NCI-H1092 (cell line): ENCODE measurements at places on chromosomes 1 and 21.

DNA sequence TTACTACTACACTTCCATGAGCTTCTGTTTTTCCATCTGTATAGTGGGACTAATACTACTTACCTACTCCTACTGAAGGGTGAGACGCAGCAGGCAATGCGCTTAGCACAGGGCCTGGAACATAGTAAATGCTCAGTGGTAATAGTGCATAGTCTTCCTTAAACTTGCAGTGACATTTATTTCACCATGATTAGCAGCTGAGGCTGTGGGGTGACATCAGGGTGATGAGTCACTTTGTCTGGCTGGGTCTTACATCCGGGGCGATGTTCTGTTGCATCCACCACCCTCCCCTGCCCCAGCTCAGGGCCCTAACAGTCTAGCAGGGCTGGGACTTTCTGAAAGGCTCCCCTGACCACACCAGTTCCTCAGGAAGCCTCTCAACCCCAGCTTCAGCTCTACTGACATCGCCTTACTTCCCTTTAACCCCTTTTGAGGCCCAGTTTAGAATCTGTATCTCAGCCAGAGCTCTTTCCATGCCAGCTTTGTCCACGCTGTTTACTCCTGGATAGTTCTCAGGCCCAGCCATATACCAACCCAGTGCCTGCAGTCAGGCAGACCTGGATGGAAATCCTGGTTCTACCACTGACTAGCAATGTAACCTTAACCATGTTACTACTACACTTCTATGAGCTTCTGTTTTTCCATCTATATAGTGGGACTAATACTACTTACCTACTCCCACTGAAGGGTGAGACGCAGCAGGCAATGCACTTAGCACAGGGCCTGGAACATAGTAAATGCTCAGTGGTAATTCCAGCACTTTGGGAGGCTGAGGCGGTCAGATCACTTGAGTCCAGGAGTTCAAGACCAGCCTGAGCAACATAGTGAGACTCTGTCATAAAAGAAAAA is 66.3 kb downstream of the CD58 start:
- no peak for DNase-seq

DNA sequence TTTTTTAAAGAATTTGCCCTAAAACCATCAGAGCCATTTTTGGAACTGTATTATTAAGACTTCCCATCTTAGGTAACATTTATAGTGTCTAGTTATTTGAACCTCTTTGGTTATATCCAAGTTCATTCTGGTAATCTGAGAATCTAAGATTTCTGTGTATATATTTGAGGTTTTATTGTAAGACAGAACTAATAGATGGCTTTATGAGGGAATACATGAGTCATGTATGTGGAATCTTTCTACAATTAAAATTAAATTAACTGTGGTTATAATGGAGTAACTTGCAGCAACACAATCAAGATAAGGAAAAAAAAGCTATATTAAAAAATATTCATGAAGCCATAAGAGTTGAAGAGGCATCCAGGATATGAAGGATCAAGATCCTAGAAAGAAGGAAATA is 92.1 kb downstream of the UBE2U start:
- no peak for DNase-seq

DNA sequence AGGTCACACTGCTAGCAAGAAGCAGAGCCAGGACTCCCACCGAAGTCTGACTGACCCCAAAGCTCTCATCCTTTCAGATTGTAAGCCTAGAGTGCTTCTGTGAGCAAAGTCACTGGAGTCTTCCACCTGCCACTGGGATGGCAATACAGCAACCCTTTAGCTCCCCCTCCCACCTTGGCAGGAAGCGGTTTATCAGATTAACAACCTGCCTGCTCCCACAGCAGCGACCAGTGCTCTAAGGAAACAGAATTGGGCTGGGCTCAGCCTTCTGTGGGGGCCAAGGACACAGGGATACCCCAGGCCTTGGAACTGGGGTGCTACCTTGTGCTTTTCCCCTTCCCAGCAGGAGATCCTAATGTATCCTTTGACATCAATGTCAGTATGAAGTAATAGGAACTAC is 76.0 kb downstream of the GFI1 start:
- no peak for DNase-seq

DNA sequence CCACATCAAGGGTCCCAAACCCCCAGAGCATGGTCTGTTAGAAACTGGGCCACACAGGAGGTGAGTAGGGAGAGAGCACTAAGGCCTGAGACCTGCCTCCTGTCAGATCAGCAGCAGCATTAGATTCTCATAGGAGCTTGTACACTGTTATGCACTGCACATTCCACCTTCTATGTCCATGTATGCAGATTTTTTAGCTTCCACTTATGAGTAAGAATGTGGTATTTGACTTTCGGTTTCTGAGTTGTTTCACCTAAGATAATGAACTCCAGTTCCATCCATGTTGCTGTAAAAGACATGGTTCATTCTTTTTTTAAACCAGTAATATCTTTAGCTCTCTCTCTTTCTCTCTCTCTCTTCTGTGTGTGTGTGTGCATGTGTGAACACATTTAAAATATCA is 663 bp upstream of the GBP6 start:
- DNase-seq = no peak

DNA sequence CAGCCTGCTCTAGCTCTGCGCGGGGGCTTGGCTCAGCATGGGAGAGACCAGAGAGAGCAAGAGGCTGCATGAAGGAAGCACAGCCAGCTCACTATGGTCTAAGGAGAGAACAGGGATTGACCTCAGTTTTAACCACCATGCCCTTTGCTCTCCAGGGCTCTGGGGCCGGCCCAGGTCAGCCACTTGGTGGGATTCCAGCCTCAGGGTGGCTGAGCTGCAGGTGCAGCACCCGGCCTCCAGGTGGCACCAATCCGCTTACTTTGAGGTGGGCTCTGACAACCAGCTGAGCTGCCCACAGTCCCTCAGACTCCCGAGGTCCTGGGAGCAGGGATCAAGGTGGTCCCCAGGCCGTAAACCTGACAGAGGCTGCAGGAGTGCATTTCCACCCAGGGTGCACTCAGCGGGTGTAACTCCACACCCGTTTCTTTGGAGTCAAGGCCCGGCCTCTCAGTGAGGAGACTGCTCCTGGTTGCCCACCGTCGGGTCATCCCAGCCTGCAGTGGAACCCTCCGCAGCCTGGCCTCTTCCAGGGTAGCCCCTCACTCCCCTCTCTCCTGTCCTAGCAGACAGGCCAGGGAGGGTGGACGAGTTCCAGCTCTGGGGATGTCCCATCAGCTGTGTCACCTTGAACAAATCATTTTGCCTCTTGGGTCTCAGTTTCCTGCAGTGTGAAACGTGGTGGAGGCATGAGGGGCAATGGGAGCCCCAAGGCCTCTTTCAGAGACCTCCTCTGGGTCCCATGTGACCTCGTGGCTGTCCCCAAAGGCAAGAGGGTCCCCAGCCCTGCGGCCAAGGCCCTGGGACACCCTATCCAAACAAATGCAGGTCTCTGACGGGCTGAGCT is 607 bp upstream of the LGR6 start:
- no peak for DNase-seq

DNA sequence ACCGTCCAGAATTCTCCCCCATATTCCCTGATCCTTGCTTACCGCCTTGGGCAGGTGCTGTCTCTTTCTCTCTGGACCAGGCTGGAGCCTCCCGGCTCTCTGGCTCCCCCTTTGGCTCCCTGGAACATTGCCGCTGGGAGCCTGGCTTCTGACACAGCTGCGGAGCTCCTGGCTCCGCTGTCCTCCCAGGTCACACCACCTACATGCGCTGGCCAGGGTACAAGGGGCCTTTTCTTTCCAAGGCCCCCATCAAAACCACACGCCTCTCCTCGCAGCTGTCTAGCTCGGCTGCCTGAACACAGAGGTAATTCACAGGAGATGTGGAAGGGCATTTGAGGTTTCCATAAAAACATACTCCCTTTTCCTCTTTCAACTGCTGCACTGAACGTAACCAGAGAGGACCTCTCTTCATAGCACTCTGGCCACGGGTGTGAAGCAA is 7.5 kb upstream of the ZNF648 start:
- DNase-seq = peak; percentile 80

DNA sequence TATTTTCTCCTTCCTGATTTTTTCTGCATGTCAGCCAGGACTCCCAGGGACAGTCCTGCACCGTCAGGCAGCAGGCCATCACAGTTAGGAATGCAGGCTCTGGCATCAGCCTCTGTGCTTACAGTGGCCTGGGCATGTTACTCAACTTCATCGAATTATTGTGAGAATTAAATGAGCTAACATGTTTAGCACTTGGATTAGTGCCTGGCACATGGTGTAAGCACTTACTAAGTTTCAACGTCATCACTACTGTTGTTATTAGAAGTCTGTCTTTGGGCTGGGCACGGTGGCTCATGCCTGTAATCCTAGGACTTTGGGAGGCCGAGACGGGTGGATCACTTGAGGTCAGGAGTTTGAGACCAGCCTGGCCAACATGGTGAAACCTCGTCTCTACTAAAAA is 45.1 kb downstream of the SCCPDH start:
- DNase-seq = no peak

DNA sequence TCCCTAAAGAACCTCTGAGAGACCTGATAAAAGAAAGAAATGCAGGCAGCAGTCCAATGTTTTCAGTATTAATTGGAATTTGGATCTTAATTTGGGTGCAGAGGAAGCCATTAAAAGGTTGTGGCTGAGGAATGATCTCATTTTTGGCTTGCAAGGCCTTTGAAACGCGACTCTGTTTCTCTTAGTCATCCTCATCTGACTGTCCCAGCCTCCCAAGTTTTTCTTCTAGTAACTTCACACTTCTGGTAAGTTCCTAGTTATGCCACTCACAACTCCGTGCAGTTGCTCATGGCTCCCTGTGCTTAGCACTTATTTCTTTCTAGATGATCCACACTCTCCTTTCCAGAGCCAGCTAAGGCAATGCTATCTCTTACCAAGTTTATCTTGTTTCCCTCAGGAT is 147.4 kb upstream of the USP24 start:
- no peak for DNase-seq

- no peak for DNase-seq
Measured at GRCh38 chr1:87894062-87894461, 565.4 kb downstream of the LMO4 start.

GRCh38 chr1:59771361-59771760 is 43.4 kb upstream of the HOOK1 start:
- no peak for DNase-seq

- DNase-seq = no peak
Measured at GRCh38 chr1:15443281-15443680, 5.0 kb downstream of the CTRC start.

DNA sequence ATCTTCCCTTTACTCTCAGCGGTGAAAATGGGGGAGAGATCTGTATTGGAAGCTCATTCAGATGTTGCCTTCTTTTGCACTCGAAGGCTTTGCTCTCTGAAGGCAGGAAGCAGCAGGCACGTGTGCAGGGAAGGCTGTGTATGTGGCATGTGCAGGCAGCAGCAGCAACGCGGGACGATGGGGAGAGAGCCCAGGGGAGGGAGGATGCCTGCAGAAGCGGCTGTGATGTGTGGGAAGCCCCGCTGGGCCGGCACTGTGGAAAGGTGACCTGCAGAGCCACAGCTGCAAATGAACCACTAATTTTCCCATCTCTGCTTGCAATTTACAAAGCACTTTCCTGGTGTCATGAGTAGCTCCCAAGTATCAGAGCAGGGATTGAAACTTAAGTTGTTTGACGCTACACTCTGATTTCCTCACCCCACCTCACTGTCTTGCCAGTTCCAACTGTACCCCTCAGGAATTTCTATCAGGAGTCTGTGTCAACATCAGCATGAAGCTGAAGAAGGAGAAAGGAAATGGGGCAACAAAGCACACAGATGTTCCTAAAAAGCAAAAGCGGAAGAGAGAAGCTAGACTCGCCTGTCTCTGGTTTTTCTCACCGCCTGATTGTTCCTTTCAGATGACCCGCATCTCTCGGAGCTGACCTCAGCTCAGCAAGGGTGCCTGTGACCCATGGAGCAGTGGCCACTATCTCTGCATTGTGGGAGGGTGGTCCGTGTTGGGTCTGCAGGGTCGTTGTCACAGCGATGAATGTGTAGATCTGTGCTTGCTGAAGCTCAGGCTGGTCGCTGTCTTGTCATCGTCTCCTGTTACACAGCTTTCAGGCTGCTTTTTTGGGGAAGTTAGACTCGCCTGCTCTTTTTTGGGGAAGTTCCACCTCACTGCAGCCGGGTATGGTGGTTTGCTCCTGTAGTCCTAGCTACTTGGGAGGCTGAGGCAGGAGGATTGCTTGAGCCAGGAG is 156.1 kb downstream of the KIF26B start:
- no peak for DNase-seq

- no peak for DNase-seq
Measured at GRCh38 chr1:195637539-195637938, 970.7 kb downstream of the KCNT2 start.

GRCh38 chr1:223298701-223299100 is 65.3 kb downstream of the SUSD4 start:
- no peak for DNase-seq
